ENCODE measurements at places on chromosomes 11 and 22.

DNA sequence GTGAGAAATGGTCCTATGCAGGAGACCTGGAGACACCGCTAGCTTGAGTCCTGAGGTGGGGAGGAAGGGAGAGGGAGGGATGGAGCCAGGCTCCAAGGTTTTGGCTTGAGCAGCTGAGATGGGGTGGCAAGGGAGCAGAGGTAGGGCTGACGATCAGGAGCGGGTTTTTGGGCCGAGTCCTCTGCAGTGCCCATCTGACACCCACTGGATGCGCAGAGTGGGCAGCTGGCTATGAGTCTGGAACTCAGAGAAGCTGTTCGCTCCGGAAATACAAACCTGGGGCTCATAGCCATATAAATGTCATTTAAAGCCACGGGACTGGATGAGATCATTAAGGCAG, 453 bp upstream of the MAFF start:
- no peak for DNase-seq

- no peak for DNase-seq
These were observed 37.4 kb downstream of the SMIM38 start for GRCh38 chr11:69193151-69193550.

- no peak for DNase-seq
These were observed 63.0 kb downstream of the HORMAD2 start for GRCh38 chr22:30143265-30143664.

- DNase-seq: peak; percentile 55
These were observed at the start of gene LAYN for GRCh38 chr11:111540114-111540936. Gene LAYN (plus strand): TSS chr11:111540720. CDS start chr11:111540844, 124 bp downstream.

DNA sequence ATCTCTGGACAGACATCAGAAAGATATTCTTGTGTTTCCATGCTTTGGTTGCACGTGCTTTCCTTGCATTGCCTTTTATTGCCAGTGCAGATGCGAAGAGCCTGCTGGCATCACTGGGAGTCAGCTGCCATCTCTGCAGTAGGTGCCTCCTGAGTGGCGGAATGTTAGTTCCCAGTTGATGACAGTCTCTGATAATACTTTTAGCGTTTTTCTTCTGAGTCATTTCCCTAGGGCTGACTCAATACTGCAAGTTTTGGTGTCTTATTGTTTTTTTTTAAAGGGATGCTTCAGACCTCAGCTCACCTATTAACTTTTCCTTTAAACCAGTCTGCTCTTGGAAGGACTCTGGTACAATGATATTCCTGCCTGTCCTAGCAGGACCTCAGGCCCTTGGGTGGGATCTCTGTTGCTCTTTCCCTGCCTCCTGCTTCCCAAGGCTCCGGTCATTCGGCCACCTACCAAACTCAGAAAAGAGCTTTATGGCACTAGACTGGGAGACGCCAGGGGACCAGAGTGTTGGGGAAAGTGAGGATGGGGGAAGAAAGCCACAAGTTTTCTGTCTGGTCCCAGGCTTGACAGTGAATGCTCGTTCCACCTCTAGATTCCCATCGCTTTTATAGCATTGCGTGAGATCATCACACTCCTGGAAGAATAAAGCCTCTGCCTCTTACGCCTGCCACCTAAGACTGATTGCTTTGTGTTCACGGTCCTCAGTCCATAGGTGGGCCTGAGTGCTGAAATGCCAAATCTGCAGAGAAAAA, 308.7 kb downstream of the DDX10 start:
- DNase-seq: no peak

DNA sequence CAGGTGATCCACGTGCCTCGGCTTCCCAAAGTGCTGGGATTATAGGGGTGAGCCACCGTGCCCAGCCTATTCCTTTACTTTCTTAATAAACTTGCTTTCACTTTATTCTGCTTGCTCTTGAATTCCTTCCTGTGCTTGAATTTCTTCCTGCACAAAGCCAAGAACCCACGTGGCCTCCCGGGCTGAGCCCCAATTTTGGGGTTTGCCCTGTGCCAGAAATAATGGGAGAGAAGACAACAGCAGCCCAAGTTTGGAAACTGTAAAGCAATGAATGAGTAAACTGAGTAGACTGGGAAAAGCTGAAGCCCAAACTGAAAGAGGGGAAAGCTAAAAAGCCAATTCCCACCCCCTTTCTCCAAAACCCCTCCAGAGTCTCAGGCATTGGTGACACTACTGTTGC, 136.4 kb downstream of the NECTIN1 start:
- peak; percentile 49 for DNase-seq

DNA sequence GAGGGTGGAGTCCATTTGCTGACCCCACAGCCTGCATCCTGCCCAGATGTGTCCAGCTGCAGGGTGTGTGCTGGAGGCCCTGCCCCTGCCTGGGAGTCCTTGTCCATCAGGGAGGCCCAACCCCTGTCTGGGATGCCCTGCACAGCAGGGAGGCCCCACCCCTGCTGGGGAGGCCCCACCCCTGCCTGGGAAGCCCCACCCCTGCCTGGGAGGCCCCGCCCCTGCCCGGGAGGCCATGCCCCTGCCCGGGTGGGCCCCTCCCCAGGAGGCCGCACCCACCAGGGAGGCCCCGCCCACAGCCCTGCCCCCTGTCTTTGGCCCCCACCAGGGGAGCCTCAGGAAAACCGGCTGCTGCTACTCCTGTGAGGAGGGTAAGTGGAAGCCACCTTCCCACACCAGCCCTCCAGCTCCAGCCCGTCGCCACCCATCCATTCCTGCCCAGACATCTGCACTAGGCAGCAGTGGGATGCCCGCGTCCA, 37.2 kb downstream of the MUC5B start:
- no peak for DNase-seq

GRCh38 chr22:19533049-19533626, 8.9 kb upstream of the CLDN5 start:
- DNase-seq: no peak

DNA sequence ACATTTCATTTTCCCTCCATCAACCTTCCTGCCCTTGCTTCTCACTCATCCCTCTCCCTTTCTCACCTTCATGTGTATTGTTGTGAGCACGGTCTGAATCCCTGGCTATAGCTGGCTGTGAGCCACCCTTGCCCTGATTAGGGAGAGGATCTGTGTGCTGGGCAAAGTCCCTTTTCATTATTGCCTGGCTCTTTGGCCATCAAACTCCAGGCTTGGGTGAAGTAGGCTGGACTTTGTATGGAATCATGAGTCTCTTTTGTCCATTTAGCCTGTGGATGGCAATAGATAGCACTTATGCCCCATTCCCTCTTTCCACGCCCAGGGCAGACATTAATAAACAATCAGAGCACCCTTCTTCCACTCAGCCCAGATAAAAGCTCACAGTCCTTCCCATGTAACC, 6.7 kb downstream of the MYO18B start:
- no peak for DNase-seq

- no peak for DNase-seq
These were observed 66.7 kb upstream of the DBX1 start for GRCh38 chr11:20226933-20227332.

DNA sequence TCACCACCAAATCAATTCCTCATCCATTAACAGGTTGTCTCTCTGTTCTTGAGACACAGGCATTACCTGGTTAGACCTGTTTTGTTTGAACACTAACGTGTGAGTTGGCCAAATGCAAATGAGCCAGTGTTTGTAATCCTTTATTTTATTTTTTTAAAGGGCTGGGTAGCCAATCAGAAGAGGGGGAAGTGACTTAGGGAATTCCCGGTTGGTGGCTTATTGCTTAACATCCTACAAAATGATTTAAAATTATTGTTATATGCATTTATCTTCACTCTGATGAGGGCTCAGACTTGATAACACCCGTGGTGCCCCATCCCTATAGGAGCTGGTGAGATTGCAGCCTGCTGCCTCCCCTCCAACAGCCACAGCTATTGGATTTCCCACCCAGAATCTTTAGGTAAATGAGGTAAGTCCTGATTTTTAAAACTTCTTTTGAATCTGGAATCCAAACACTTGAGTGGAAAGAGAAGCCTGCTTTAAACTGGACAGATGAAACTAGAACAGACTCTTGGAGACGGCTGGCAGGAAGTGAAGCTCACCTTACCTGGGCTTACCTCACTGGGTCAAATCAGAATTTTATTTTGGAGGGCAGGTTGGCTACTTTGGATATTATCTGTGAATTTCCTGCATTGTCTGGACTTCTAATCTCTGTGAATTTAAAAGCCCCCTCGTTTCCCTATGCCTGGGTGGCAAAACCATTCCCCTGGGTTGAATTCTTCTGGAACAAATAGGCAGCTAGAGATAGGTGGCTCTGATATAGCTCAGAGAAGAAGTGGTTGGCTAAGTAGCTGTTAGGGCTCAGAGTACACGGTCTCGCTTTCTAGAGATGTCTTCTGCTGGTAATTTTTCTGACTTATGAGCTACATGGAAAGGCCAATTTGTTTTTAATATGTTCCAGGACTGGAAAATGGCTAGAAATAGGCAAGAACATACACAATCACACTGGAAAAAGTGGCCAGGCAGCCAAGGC, at the start of gene EHF:
EHF (plus strand) TSS at position 274 of the 973 bp plus-strand sequence. CDS start 21,538 bp downstream, outside the sequence.
- no peak for DNase-seq

GRCh38 chr11:34647131-34647530, 26.2 kb downstream of the EHF start:
- no peak for DNase-seq

DNA sequence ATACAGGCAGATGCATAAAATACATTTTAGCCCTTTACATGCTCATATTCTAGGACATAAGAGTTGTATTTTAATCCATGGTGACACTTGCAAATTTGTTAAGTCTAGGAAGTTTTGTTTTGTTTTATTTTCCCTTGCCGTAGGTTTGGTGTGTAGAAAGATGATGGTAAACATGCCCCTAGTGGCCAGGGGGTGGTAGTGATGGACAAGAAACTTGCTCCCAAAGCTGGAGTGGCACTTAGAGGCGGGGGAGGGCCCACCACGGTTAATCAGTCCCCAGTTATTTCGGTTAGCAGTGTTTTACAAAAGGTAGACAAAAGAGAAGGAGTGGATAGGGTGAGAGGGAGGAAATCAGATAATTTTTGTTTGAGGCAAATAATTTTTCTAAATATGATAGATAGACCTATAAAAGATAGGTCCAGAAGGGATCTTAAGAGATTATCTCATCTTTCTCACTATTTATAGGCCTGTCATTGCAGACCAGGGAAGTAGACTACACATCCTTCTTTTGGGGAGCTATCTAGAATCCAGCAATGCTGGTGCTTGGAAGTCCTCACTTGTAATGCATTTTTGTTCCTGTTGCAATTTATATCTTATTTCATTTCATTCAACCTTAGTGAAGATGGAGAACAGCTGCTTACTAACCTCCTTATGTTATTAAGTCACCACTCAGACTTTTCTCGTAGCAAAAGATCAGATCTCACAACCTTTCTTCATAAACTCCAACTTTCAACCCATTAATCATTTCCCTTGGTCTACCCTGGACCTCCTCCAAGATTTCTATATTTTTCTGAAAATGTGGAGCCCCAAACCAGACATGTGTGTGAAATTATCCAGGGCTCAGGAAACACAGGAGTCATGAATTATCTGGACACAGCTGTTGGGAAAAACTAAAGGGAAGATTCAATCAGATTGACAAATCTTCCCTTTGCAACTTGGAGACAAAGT, 5.9 kb upstream of the BDNF start:
- DNase-seq: peak; percentile 42

DNA sequence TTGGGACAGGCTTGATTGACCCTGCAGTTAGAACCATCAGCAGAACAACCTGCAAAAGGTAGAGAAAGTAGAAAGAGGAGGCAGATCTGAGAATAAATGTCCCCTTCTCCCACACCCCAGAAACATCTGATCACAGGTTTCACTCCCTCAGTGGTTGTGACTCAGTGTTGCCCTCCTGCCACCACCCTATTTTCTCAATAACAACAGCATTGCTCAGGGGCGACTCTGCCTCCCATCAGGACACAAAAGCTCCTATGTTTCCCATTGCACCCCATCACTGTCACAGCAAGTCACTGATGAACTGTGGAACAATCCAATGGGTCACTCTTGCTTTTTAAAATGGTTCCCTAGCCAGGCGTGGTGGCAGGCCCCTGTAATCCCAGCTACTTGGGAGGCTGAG, 110.2 kb downstream of the RASSF10 start:
- DNase-seq: no peak

DNA sequence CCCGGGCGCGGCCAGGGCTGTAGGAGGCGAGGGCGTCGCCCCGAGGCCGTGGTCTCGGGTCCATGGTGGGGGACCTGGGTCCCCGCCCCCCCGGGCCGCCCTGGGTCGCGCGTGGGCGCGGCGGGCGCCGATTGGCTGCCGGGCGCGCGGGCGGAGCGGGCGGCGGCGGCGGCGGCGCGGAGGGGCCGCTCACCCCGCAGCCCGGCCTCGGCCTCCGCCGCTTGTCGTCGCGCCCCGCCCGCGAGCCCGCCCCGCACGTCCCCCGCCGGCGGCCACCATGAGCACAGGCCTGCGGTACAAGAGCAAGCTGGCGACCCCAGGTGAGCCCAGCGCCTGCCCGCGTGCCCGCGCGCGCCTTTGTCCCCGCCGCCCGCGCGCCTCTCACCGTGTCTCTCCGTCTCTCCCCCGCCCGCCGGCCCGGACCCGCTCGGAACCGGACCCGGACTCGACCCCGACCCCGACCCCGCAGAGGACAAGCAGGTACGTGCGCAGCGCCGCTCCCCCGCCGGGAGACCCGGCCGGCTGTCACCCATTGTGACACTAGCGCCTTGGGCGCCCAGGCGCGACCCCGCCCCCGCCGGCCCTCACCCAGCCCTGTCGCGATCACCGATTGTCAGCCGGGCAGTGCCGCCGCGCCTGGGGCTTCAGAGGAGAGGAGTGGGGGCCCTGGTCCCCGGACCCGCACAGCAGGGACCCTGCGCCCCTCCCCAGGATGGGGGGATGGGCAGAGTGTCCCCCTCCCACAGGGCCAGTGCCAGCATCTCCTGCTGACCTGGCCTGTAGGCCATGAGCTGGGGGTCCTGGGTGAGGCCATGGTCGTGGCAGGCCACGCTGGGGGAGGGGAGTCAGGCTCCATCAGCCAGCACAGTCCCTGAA, at the start of gene SEPTIN5:
SEPTIN5 (plus strand) TSS at position 192 of the 876 bp plus-strand sequence; CDS start at position 278, 86 bp downstream.
- no peak for DNase-seq

DNA sequence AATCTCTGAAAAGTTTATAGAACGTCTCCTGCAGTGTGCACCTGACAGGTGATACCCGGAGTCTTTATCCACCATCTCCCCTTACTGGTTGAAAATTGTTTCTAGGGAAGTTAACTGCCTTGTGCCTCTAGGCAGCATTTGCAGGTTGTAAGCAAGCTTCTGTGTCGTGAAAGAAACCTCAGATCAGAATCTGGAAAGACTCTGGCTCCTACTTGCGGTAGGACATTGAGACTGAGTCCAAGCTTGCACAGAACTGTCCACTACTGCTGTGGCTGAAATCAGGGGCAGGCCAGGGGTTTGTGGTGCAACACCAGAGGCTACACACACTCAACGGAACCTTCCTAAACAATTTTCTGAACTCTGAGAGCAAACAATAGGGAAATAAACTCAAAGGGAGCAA, 34.8 kb upstream of the MYOD1 start:
- DNase-seq: no peak

DNA sequence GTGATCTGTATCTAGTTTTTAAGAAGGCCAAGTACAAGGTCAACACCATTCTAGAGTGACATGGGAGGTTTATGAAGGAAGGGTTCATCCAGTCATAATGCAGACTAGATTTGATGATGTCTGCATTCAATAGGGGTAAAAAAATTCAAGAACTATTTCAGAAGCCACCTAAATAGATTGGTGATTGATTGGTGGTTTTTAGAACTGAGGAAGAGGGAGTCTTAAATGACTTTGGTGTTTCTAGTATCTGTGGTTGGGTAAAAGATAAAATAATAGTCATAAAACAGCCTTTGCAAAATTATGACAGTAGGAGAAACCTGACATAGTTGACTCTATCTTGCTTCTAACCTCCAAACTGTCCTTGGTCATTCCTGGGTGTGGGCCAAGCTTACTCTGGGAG, 114.1 kb downstream of the OPCML start:
- DNase-seq: no peak
